ENCODE measurements at places on chromosomes 4 and X. TPM values are rescaled to one million over a fixed set of nuclear protein-coding genes. Genes with fewer than 3 reads are reported as not detected.

Gene SH3RF1
- 9.3 TPM for total RNA-seq

Gene DIPK2B
- 7.1 TPM for total RNA-seq

Gene MAGEA12
- not detected for total RNA-seq

Gene TEX28
- total RNA-seq = not detected

Gene SOWAHB
- total RNA-seq = 6.5 TPM

Gene GPRASP3
- 3.4 TPM for total RNA-seq

Gene FGF13
- total RNA-seq = 0.30 TPM

Gene GABRG1
- total RNA-seq = not detected

Gene NLRP2B
- not detected for total RNA-seq

Gene S100P
- 65.8 TPM for total RNA-seq

Gene HAND2
- total RNA-seq = 2.2 TPM

Gene GPR173
- 0.18 TPM for total RNA-seq

Gene CDS1
- total RNA-seq = 25.2 TPM
